ENCODE measurements at places on chromosomes 3 and 15. TPM values are rescaled to one million over a fixed set of nuclear protein-coding genes. Genes with fewer than 3 reads are reported as not detected.
A peak's percentile ranks its signal among the peaks of the same experiment; 100 is the strongest.

GRCh38 chr15:32105258-32106241, 75.2 kb downstream of the CHRNA7 start:
- peak; percentile 26 for DNase-seq
- peaks cover 1% of the 10 kb centered on the region for H3K4me1 ChIP-seq
- H3K27ac ChIP-seq = no peak overlapping the region
- H3K4me3 ChIP-seq = no peak overlapping the region

GRCh38 chr3:21839592-21839991, 88.6 kb upstream of the ZNF385D start:
- DNase-seq = no peak
- no peaks in the 10 kb centered on the region for H3K27me3 ChIP-seq
- no peak overlapping the region for H3K4me3 ChIP-seq
- no peak overlapping the region for H3K27ac ChIP-seq

The CLDN16 gene
- total RNA-seq = not detected

DNA sequence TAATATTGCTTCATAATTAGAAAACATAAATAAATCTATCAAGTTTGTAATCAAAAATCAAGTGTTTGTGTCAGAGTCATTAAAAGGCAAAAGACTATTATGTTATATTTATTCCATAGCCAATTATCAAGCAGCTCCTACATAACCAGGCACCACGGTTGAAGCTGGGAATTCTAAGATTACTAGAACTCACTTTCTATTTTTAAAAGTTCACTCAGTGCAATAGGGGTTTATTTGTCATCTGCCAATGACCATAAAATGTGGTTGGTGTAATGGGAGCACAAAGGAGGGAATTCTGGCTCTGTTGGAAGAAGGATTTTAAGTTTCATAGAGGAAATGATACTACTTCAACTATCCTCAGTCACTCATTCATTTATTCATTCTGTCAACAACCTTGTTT, 57.7 kb downstream of the TRIM69 start:
- peaks cover 8% of the 10 kb centered on the region for H3K4me1 ChIP-seq
- H3K36me3 ChIP-seq = no peaks in the 10 kb centered on the region
- no peak overlapping the region for H3K4me3 ChIP-seq
- no peak overlapping the region for H3K27ac ChIP-seq
- peaks cover 1% of the 10 kb centered on the region for H3K27me3 ChIP-seq

DNA sequence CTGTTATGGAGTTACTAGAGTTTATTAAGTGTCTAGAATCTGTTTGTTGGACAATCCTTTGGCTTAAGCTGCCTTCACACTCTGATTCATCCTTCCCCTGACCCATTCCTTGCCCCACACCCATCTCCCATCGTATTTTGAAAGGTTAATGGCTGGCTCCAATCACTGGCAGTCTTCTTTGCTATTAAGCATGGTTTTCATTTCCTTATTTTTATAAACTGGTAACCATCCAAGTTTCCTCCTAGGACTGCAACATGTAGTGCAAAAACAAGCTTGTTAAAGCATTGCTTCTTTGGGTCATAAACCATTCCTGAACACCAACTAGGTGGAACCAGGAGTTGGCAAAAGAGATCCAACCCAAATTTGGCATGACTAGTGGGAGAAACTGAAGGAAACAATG, 148.4 kb downstream of the DTWD1 start:
- H3K27me3 ChIP-seq = no peaks in the 10 kb centered on the region
- H3K36me3 ChIP-seq = no peaks in the 10 kb centered on the region
- no peak for DNase-seq
- H3K27ac ChIP-seq = no peak overlapping the region

GRCh38 chr3:50574444-50574831, 5.1 kb downstream of the HEMK1 start:
- H3K27ac ChIP-seq = peak overlapping the region; percentile 99
- H3K27me3 ChIP-seq = no peaks in the 10 kb centered on the region
- H3K4me3 ChIP-seq = peak overlapping the region; percentile 98
- H3K4me1 ChIP-seq = peaks cover 77% of the 10 kb centered on the region
- H3K36me3 ChIP-seq = peaks cover 64% of the 10 kb centered on the region
- peak; percentile 81 for DNase-seq

The SRGAP3 gene
- total RNA-seq = 0.40 TPM

DNA sequence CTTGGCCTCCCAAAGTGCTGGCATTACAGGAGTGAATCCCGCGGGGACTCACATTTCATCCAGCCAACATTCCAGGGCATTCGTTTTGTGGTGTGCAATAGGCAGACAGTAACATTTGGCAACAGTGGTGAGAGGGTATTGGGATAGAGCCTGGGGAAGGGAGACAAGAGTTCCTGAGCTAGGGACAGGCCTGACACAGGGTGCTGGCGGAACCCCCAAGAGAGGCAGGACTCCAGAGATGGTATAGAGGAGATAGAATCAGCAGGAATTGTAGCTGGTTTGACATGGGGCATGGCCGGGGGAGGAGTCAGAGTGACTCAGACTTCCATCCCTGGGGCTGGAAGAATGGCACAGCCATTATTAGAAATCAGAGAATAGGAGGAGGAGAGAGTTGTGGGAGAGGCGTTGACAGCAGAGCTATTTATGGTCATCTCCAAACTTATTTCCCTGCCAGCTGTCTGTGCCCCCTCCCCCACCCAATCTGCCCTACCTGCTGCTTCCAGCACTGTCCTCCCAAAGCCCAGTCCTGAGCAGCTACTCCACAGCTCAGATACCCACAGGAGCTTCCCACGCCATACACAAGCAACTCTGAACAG, 4.4 kb upstream of the IDH2 start:
- no peak overlapping the region for H3K4me3 ChIP-seq
- peaks cover 14% of the 10 kb centered on the region for H3K27me3 ChIP-seq
- H3K27ac ChIP-seq = peak overlapping the region; percentile 64
- peaks cover under 1% of the 10 kb centered on the region for H3K36me3 ChIP-seq
- DNase-seq = no peak

GRCh38 chr15:74530771-74531143, 10.3 kb upstream of the ARID3B start:
- DNase-seq = no peak
- no peak overlapping the region for H3K27ac ChIP-seq
- no peaks in the 10 kb centered on the region for H3K36me3 ChIP-seq
- H3K27me3 ChIP-seq = no peaks in the 10 kb centered on the region

- no peak for DNase-seq
- no peaks in the 10 kb centered on the region for H3K4me1 ChIP-seq
- no peaks in the 10 kb centered on the region for H3K36me3 ChIP-seq
- H3K27ac ChIP-seq = no peak overlapping the region
- no peak overlapping the region for H3K4me3 ChIP-seq
These were observed 135.9 kb downstream of the P2RY1 start for GRCh38 chr3:152970851-152971250.

- H3K27me3 ChIP-seq = no peaks in the 10 kb centered on the region
- no peak overlapping the region for H3K4me3 ChIP-seq
- peaks cover 29% of the 10 kb centered on the region for H3K36me3 ChIP-seq
- peak overlapping the region; percentile 1 for H3K27ac ChIP-seq
These were observed 15.7 kb downstream of the SCAANT1 start for GRCh38 chr3:63896332-63897030.

The DPPA4 gene
- not detected for total RNA-seq

- H3K4me3 ChIP-seq = peak overlapping the region; percentile 94
- peaks cover 48% of the 10 kb centered on the region for H3K4me1 ChIP-seq
- H3K27ac ChIP-seq = peak overlapping the region; percentile 99
- peaks cover 43% of the 10 kb centered on the region for H3K36me3 ChIP-seq
- no peak for DNase-seq
- H3K27me3 ChIP-seq = no peaks in the 10 kb centered on the region
These were observed 400 bp downstream of the RAB43 start for GRCh38 chr3:129121016-129121791.

The CCRL2 gene
- 1.7 TPM for total RNA-seq

The MYRIP gene
- total RNA-seq = not detected

The NEO1 gene
- total RNA-seq = 5.8 TPM

DNA sequence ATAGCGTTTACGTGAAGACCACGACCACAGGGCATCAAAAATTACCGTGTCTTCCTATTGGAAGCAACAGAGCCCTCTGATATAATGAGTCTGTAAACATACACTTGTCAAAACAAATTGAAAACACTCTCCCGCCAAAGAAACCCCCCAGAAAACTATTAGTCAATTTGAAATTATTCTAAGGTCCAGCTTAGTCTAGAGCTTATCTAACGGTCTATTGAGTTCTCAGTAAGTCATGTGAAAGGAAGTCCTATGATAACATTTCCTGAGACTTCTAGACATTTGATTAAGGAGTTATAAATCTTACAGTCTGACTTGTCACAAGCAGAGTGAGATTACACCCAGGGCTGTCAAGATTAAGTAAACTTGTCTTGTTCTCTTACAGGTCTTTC, 356.3 kb downstream of the FOXP1 start:
- peaks cover 5% of the 10 kb centered on the region for H3K36me3 ChIP-seq
- H3K27ac ChIP-seq = peak overlapping the region; percentile 95
- H3K27me3 ChIP-seq = peaks cover 37% of the 10 kb centered on the region

The TEX9 gene
- total RNA-seq = 0.35 TPM

The PXYLP1 gene
- 11.7 TPM for total RNA-seq

The TEX55 gene
- total RNA-seq = not detected

DNA sequence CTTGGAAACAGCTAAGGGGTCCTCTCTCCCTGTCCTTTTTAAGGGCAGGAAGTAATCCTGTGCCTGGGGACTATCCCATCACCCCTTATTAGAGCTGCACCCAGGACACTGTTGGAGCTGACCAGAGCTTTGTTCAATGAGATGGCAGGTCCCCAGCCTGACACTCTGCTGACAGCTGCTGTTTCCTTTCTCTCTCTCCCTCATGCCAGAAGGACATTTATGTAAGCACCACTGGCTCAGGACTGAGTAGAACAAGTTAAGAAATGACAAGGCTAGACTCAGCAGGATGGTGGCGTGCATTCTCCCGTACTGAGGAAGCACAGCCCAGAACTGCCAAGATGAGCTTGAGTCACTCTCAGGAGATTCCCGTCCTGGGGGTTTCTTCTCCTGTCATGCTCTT, 17.3 kb downstream of the GJD2 start:
- no peak overlapping the region for H3K27ac ChIP-seq
- H3K4me3 ChIP-seq = no peak overlapping the region
- H3K27me3 ChIP-seq = peaks cover 17% of the 10 kb centered on the region
- no peak for DNase-seq
- peaks cover under 1% of the 10 kb centered on the region for H3K4me1 ChIP-seq
- no peaks in the 10 kb centered on the region for H3K36me3 ChIP-seq

- no peaks in the 10 kb centered on the region for H3K36me3 ChIP-seq
- H3K4me1 ChIP-seq = no peaks in the 10 kb centered on the region
- H3K4me3 ChIP-seq = no peak overlapping the region
- H3K27me3 ChIP-seq = no peaks in the 10 kb centered on the region
These were observed 307.0 kb downstream of the EPHA6 start for GRCh38 chr3:97121386-97121785.

The TMC3 gene
- not detected for total RNA-seq

DNA sequence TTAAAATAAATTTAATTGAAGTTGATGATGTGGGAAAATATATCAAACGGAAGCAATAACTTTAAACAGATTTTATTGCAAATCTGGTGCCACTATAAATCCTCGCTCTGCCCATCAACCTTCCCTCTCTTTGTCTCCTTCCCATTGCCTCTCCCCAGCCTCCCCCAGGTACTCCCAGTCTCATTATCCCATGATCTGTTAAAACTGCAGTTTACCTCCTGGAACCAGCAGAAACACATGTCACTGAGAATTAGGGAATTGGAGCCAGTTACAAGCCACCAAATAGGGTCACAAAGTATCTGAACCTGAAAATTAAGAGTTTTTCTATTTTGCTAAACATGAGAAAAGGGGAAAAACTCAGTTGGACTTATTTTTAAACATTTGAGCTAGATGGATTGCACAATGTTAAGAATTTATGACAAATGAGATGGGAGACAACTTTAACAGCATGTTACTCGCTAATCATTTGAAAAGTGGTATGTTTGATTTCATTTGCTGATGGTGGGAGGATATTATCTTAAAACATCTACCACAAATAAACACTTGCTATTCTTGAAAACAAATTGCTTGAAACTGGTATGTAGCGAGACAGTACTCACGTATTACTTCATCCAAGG, 2.4 kb downstream of the PLCH1 start:
- peaks cover 65% of the 10 kb centered on the region for H3K27me3 ChIP-seq
- H3K27ac ChIP-seq = no peak overlapping the region
- H3K4me3 ChIP-seq = peak overlapping the region; percentile 4
- peaks cover 20% of the 10 kb centered on the region for H3K4me1 ChIP-seq
- DNase-seq = no peak

The NMNAT3 gene
- total RNA-seq = 0.73 TPM

The GOLGA8S gene
- total RNA-seq = 0.07 TPM

DNA sequence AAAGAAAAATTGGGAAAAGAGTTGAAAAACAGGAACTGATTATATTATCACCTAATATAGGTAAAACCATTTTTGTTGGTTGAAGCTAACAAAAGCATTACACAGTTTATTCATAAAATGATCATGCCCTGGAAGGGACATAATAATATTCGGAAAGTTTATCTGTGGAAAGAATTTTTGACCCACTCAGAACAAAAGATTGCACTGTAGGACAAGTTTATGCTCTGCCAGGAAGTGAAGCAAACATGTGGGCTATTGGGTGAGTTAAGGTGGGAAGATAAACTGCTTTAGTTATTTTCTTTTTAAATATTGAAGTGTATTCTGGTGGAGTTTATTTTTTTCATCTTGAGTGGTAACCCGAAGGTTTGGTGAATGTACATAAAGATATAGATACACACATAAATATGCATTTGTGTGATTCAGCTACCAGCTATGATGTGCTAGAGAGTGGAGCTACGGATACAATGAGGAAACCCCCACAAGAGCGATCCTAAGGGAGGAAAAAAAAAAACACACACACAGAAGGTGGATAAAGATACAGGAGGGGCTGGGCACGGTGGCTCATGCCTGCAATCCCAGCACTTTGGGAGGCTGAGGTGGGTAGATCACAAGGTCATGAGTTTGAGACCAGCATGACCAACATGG, 506.4 kb upstream of the THBS1 start:
- no peak for DNase-seq
- no peaks in the 10 kb centered on the region for H3K4me1 ChIP-seq
- no peak overlapping the region for H3K27ac ChIP-seq
- H3K4me3 ChIP-seq = no peak overlapping the region

The PLA1A gene
- total RNA-seq = 0.31 TPM

GRCh38 chr3:108006881-108007331, 83.9 kb downstream of the CD47 start:
- H3K36me3 ChIP-seq = no peaks in the 10 kb centered on the region
- H3K4me1 ChIP-seq = peaks cover 2% of the 10 kb centered on the region
- H3K27ac ChIP-seq = no peak overlapping the region
- no peak overlapping the region for H3K4me3 ChIP-seq
- DNase-seq = no peak
- H3K27me3 ChIP-seq = peaks cover 14% of the 10 kb centered on the region

DNA sequence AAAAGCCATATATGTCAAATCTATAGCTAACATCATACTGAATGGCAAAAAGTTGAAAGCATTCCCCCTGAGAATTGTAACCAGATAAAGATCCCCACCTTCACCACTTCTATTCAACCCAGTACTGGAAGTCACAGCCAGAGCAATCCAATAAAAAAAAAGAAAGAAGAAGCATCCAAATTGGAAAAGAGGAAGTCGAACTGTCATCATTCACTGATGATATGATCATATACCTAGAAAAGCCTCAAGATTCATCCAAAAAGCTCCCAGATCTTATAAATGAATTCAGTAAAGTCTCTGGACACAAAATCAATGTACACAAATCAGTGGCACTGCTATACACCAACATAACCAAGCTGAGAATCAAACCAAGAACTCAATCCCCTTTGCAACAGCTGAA, 97.4 kb downstream of the CBLB start:
- H3K27me3 ChIP-seq = no peaks in the 10 kb centered on the region
- no peak overlapping the region for H3K4me3 ChIP-seq
- peak overlapping the region; percentile 59 for H3K27ac ChIP-seq
- no peak for DNase-seq

All from activated CD4-positive, alpha-beta T cell treated with anti-CD3 and anti-CD28 coated beads, Interleukin-2, amount 10 ng/mL, durations not matched to agents 24 days and 14 days (primary cell).